ENCODE measurements at places on chromosomes 4 and X. TPM values are rescaled to one million over a fixed set of nuclear protein-coding genes. Genes with fewer than 3 reads are reported as not detected.

GRCh38 chrX:129347291-129347690 is 176.0 kb downstream of the SMARCA1 start:
- no peak for DNase-seq

GRCh38 chr4:158003212-158003611 is 169.6 kb downstream of the GASK1B start:
- no peak for DNase-seq

GRCh38 chr4:80182237-80182866 is 15.0 kb upstream of the PRDM8 start:
- DNase-seq, result no peak

Gene CENPE
- total RNA-seq, result 6.0 TPM

Gene CT83
- not detected for total RNA-seq

GRCh38 chr4:120232050-120232449 is 165.4 kb upstream of the MAD2L1 start:
- DNase-seq, result no peak

- no peak for DNase-seq
Measured at GRCh38 chr4:169851750-169852149, 94.0 kb upstream of the HPF1 start.

Gene ARSJ
- total RNA-seq, result 4.3 TPM

DNA sequence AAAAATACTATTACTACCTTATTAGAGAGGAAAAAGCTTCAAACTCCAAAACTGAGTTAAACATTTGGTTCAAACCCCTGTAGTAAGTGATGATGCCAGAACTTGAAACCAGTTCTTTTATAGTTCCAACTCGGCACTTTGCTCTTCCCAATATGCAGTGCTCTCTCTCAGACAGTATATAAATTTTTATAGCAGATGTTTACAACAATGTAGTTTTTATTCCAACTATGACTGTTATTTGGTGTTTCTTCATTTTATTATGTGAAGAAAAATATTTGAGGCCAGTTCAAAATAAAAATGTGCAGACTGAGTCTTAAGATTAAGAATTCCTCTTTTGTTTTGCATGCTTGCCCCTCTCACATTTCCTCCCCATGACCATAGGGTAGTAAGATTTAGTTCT is 2.9 kb upstream of the PPP4R3C start:
- DNase-seq, result peak; percentile 83

Gene KDM5C
- 48.2 TPM for total RNA-seq

Gene CXCR3
- not detected for total RNA-seq

Gene TRAPPC11
- 34.3 TPM for total RNA-seq

Gene SOD3
- 9.1 TPM for total RNA-seq

All from muscle of leg (tissue), 16 donors.